ENCODE measurements at places on chromosomes 11 and 22.

GRCh38 chr11:18016789-18017188, 3.9 kb upstream of the SERGEF start:
- no peak for DNase-seq

DNA sequence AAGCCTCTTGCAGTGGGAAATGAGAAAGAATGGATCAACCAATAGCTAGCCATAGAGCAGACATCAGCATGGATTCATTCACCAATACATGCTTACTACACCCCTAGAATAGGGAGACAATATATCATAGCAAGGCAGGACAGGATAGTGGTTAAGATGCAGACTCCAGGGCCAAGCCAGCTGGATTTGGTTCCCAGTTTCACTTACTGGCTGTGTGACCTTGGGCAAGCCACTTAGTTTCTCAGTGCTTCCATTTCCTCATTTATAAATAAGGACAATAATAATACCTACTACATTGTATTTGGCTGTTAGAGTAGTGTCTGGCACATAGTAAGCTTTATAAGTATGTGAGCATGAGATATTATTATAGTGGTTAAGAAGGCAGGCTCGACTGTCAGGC, 7.1 kb downstream of the DCHS1 start:
- no peak for DNase-seq

- DNase-seq: no peak
These were observed 177.5 kb upstream of the TMEM45B start for GRCh38 chr11:129637983-129638776.

- no peak for DNase-seq
These were observed 72.0 kb downstream of the ARHGAP42 start for GRCh38 chr11:100759106-100759505.

DNA sequence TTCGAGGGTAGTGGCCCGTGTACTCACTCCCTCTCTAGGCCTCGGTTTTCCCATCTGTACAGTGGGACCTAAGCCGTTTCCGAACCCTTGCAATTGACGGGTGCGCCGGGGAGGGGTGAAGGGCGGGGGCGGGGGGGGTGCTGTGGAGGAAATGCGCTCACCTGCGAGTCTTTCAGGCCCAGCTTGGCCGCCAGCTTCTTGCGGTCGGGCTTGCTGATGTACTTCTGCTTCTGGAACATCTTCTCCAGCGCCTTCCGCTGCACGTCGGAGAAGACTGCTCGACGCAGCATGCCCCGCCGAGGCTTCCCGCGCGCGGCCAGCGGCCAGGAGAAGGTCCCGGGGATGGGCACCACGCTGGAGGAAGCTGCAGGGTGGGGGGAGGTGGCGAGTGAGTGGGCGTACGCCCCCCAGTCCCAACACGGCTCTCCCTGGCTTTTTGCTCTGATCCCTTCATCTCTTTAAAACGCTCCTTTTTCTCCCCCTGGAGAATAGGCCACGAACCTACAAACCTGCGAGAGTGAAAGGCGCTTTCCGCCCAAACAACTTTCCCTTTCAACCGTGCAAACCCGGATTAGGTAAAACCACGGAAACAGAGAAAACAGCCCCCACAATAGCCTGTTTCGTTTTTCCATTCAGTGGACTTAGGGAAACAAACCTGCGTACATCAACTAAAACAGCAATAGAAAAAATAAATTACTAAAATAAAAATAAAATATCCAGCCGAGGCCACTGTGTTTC, 3.2 kb downstream of the DBX1 start:
- peak; percentile 12 for DNase-seq

DNA sequence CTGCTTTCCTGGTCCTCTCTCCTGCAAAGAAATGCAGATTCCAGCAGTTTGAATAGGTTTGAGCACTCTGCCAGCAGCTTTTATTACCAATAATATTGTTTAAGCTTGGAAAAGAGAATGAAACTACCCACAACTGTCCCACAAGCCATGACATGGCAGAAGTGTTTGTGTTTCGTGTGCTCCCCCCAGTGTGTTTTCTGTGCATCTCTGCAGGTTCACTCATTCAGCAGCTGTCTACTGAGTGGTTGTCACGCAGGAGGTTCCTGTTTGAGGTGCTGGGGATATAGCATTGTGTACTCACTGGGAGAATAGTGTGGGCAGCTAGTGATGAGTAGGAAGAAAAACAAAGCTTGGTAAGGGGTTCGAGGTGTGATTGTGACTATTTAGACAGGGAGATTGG, 55.3 kb upstream of the SUSD2 start:
- no peak for DNase-seq

DNA sequence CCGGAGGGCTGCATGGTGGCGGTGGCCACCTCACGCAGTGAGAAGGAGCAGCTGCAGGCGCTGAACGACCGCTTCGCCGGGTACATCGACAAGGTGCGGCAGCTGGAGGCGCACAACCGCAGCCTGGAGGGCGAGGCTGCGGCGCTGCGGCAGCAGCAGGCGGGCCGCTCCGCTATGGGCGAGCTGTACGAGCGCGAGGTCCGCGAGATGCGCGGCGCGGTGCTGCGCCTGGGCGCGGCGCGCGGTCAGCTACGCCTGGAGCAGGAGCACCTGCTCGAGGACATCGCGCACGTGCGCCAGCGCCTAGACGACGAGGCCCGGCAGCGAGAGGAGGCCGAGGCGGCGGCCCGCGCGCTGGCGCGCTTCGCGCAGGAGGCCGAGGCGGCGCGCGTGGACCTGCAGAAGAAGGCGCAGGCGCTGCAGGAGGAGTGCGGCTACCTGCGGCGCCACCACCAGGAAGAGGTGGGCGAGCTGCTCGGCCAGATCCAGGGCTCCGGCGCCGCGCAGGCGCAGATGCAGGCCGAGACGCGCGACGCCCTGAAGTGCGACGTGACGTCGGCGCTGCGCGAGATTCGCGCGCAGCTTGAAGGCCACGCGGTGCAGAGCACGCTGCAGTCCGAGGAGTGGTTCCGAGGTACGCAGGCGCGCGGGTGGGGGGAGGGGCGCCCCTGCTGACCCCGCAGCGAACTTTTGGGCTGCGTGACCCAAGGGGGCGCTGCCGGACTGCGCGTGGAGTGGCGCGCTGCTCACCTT, 670 bp downstream of the NEFH start:
- no peak for DNase-seq

Data from stimulated activated CD8-positive, alpha-beta memory T cell treated with anti-CD3 and anti-CD28 coated beads, Interleukin-12 subunit alpha, Interleukin-12 subunit beta, amount 100 ng/mL, for 4 hours (primary cell).